ENCODE measurements at places on chromosomes 4 and X. TPM values are rescaled to one million over a fixed set of nuclear protein-coding genes. Genes with fewer than 3 reads are reported as not detected.

DKK2 gene
- total RNA-seq, result 1.8 TPM

DNA sequence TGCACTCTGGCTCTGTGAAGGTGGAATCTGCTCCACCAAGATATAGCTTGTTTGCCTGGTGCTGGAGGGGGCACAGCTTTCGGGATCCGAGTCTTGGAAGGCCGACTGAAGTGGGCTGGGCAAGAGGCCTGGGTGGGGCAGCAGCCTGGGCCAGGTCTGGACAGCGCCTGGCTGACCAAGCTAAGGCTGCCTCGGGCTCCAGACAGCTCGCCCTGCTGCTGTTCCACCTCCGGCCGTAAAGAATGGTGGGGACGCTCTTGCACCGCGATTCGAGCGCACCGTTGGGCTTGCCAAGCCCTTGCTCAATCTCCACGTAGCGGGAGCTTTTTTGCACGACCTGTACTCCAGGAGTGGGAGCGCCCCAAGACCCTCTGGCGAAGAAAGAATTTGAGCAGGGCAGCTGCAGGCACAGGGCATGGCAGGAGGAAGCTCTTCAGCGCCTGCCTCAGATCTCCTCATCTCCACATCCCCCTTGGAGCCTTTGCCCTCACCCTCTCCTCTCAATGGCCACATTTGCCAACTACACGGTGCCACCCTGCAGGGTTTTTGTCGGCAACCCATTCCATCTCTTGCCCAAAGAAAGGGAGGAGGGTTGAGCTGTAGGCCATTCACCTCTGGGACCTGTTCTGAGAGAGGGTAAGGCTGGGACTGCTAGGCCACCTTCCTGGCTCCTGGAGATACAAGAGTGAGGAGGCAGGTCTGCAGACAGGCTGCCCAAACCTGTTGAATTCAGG is 18.9 kb downstream of the CNGA2 start:
- H3K27ac ChIP-seq, result no peak overlapping the region
- H3K36me3 ChIP-seq, result no peaks in the 10 kb centered on the region
- DNase-seq, result peak; percentile 59
- no peaks in the 10 kb centered on the region for H3K27me3 ChIP-seq

DNA sequence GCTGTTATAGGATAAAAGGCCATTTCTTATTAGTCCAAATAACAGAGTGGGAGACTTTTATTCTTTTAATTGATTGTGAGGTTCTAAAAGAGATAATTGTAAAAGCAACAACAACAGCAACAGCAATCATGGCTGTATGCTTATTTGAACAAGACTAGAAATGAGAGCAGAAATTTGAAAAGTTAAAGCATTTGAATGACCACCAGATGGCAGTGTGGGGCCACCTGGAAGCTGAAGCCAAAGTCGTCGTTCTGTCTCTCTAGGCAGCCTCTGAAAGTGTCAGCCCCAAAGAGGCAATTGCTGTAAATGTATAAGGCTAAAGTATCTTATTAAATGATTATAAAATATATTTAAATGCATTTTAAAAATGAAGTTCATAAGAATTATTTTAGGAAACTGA is 42.2 kb downstream of the SH2D1A start:
- H3K4me3 ChIP-seq, result no peak overlapping the region
- peak; percentile 62 for DNase-seq
- no peaks in the 10 kb centered on the region for H3K4me1 ChIP-seq
- H3K36me3 ChIP-seq, result no peaks in the 10 kb centered on the region

C4orf54 gene
- total RNA-seq, result 1.2 TPM

DNA sequence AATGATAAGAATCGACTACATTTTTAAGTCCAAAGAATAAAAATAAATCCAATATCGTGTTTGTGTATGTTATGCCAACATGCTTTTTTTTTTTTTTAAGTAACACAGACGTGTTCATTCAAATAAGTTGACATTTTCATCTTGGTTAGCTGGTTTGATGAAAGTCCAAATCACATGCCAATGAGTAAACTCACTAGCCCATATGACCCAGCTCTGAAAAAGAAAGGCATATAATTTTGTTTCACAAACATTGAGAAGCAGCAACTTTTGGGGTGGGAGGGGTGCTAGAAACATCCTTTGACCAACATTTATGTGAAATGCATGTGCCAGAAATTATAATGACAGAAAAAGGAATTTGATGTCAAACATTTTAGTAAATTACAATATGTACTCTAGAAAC is 61.6 kb upstream of the SPP1 start:
- H3K36me3 ChIP-seq, result no peaks in the 10 kb centered on the region
- no peak overlapping the region for H3K4me3 ChIP-seq
- H3K27ac ChIP-seq, result no peak overlapping the region
- peaks cover 19% of the 10 kb centered on the region for H3K4me1 ChIP-seq
- no peaks in the 10 kb centered on the region for H3K27me3 ChIP-seq
- no peak for DNase-seq

HSFX1 gene
- 1.4 TPM for total RNA-seq

ANXA3 gene
- total RNA-seq, result 54.0 TPM

DNA sequence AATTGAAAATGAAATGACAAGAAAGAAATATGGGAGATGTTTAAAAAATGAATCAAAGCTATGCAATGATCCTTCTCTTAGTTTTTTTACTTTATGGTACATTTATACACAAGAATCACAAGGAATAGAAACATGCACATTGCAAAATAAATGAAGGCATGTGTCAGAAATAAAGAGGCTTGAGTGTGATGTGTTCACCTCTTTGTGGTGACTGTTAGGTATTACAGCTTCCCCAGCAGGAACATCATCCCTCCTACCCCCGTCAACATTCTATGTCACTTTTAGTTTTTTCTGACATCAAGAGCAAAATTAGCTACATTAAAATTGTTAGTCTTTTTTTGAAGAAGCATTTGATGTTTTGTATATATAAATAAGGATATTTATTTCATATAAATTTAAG is 214.8 kb downstream of the SLC4A4 start:
- no peak for DNase-seq
- no peak overlapping the region for H3K27ac ChIP-seq
- H3K27me3 ChIP-seq, result no peaks in the 10 kb centered on the region
- H3K36me3 ChIP-seq, result no peaks in the 10 kb centered on the region
- no peaks in the 10 kb centered on the region for H3K4me1 ChIP-seq

DNA sequence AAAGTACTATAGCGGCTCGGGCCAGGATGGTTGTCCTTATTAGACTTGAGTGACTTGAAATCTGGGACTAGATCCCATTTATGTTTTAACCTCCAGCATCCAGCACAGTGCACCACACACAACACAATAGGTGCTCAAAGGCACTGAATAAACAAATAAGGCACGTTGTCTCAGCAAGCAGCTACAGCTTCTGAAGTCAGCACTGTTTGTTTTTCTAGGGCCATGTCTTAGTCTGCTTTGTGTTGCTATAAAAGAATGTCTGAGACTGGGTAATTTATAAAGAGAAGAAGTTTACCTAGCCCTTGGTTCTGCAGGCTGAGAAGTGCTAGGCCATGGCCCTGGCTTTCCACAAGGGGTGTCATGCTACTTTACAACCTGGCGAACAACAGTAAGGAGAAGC is 102.1 kb upstream of the LNX1 start:
- no peak overlapping the region for H3K4me3 ChIP-seq
- H3K36me3 ChIP-seq, result no peaks in the 10 kb centered on the region
- H3K27ac ChIP-seq, result no peak overlapping the region
- no peaks in the 10 kb centered on the region for H3K4me1 ChIP-seq
- no peaks in the 10 kb centered on the region for H3K27me3 ChIP-seq
- DNase-seq, result no peak

GRCh38 chr4:85233516-85233915 is 241.4 kb upstream of the ARHGAP24 start:
- H3K27me3 ChIP-seq, result no peaks in the 10 kb centered on the region
- H3K4me1 ChIP-seq, result no peaks in the 10 kb centered on the region
- no peaks in the 10 kb centered on the region for H3K36me3 ChIP-seq
- H3K4me3 ChIP-seq, result no peak overlapping the region
- no peak for DNase-seq
- H3K27ac ChIP-seq, result no peak overlapping the region

GRCh38 chr4:139229534-139230039 is 50.4 kb downstream of the MGARP start:
- H3K36me3 ChIP-seq, result no peaks in the 10 kb centered on the region
- H3K27ac ChIP-seq, result no peak overlapping the region
- no peak overlapping the region for H3K4me3 ChIP-seq
- H3K4me1 ChIP-seq, result no peaks in the 10 kb centered on the region

- H3K27ac ChIP-seq, result no peak overlapping the region
- no peak overlapping the region for H3K4me3 ChIP-seq
- DNase-seq, result no peak
- no peaks in the 10 kb centered on the region for H3K27me3 ChIP-seq
Observed at GRCh38 chr4:77593993-77594392, 11.6 kb upstream of the CXCL13 start.

DNA sequence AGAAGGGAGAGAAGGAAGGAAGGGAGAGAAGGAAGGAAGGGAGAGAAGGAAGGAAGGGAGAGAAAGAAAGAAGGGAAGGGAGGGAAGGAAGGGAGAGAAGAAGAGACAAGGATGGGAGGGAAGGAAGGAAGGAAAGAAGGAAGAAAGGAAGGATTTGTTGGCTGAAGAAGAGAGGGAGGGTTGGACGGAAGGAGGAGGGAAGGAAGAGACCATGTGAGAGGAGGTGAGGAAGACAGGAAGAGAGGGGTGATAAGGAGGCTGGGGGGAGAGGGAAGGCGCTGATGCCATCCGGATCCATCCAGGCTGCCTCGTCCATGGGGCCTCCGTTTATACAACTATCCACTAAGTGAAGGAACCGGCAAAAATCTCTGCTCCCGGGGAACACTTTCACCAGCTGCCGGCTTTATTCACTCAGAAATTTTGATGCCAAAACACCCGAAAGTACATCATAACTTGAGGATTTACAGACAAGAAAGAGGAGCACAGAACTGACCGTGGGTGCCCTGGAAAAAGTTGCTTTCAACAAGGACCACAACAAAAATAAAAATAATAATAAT is 14.9 kb downstream of the DHRSX start:
- no peak overlapping the region for H3K27ac ChIP-seq
- peaks cover 11% of the 10 kb centered on the region for H3K4me1 ChIP-seq
- H3K4me3 ChIP-seq, result no peak overlapping the region
- H3K36me3 ChIP-seq, result peaks cover 39% of the 10 kb centered on the region

JADE1 gene
- total RNA-seq, result 34.5 TPM

- H3K36me3 ChIP-seq, result no peaks in the 10 kb centered on the region
- no peaks in the 10 kb centered on the region for H3K27me3 ChIP-seq
- no peak for DNase-seq
- no peak overlapping the region for H3K27ac ChIP-seq
Observed at GRCh38 chrX:155188786-155189185, 27.5 kb upstream of the VBP1 start.

- H3K4me3 ChIP-seq, result no peak overlapping the region
- DNase-seq, result no peak
- H3K27me3 ChIP-seq, result no peaks in the 10 kb centered on the region
- no peaks in the 10 kb centered on the region for H3K4me1 ChIP-seq
Observed at GRCh38 chr4:7341491-7342222, 93.1 kb downstream of the PSAPL1 start.

- H3K27me3 ChIP-seq, result no peaks in the 10 kb centered on the region
- no peak for DNase-seq
- H3K36me3 ChIP-seq, result no peaks in the 10 kb centered on the region
- H3K27ac ChIP-seq, result no peak overlapping the region
- H3K4me3 ChIP-seq, result no peak overlapping the region
Observed at GRCh38 chr4:477686-478085, 21.3 kb downstream of the ZNF721 start.

DNA sequence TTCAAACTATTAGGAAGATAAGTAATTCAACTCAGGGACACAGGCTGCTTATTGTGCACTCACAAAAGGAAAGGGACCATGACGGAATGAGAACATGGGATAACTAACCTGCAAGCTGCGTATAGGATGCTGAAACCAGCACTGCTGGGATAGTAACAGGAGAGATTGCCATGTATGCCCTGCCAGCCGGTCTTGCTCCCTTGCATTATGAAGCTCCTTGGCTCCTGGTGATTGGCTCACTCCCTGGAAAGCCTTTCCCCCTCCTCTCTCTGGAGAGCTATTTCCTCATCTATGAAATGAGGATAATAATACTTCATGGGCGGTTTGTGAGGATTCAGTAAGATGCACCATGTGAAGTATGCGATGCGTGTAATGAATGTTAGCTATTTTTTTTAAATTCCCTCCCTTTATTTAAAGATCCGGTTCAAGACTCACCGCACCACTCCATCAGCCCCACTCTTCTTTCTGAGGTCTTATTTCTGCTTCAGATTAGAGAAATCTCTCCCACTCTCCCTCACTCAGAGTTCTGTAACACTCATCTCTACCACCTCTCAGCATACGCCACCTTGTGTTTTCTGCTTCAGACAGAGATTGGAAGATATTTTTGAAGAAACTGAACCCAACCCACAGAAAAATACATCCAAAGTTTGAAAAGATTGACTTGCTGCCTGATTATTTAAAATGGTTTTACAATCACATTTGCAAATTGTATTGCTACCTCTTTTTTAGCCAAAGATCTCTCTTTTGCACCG is 18.4 kb downstream of the MSMO1 start:
- no peak overlapping the region for H3K27ac ChIP-seq
- no peaks in the 10 kb centered on the region for H3K4me1 ChIP-seq
- no peaks in the 10 kb centered on the region for H3K27me3 ChIP-seq
- H3K36me3 ChIP-seq, result peaks cover 5% of the 10 kb centered on the region

GRCh38 chr4:96677499-96677898 is 837.6 kb downstream of the PDHA2 start:
- H3K36me3 ChIP-seq, result no peaks in the 10 kb centered on the region
- no peaks in the 10 kb centered on the region for H3K4me1 ChIP-seq
- no peak for DNase-seq
- no peak overlapping the region for H3K4me3 ChIP-seq

SPOCK3 gene
- total RNA-seq, result not detected

CD38 gene
- 3.1 TPM for total RNA-seq

- no peak overlapping the region for H3K27ac ChIP-seq
- no peak overlapping the region for H3K4me3 ChIP-seq
- no peaks in the 10 kb centered on the region for H3K4me1 ChIP-seq
- no peaks in the 10 kb centered on the region for H3K27me3 ChIP-seq
- no peak for DNase-seq
- no peaks in the 10 kb centered on the region for H3K36me3 ChIP-seq
Observed at GRCh38 chr4:23476515-23477090, 413.2 kb downstream of the PPARGC1A start.

DNA sequence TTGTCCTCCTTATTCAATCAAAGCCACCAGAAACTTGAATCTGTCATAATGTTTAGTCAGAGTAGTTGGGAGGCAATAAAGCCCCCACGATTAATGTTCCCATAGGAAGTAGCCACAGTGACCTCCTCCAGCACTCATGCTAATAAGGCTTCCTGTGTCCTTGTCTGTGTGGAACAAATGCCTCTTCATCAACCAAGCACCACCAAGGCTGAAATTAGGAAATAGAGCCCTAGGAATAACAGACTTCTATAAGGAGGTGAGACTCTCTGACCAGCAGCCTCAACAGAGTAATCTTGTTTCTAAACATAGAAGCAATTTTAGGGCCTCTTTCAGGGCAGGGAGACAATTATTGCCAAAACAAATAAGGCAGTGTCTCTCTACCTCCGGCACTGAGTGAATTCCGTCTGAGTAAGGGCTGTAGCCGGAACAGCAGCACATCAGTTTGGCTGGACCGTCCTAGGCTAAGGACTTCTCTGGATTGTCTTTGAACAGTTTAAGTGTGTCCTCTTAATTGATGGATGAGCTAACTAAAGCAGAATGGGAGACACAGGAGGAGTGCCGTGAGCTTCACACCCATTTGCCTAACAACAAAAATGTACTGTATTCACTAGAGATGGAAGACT is 329.2 kb upstream of the HAND2 start:
- no peak overlapping the region for H3K27ac ChIP-seq
- no peaks in the 10 kb centered on the region for H3K36me3 ChIP-seq
- no peak overlapping the region for H3K4me3 ChIP-seq
- DNase-seq, result no peak
- no peaks in the 10 kb centered on the region for H3K27me3 ChIP-seq
- peaks cover 6% of the 10 kb centered on the region for H3K4me1 ChIP-seq

MAGEB1 gene
- total RNA-seq, result not detected
